ENCODE measurements at places on chromosomes 3 and 15.
A peak's percentile ranks its signal among the peaks of the same experiment; 100 is the strongest.

DNA sequence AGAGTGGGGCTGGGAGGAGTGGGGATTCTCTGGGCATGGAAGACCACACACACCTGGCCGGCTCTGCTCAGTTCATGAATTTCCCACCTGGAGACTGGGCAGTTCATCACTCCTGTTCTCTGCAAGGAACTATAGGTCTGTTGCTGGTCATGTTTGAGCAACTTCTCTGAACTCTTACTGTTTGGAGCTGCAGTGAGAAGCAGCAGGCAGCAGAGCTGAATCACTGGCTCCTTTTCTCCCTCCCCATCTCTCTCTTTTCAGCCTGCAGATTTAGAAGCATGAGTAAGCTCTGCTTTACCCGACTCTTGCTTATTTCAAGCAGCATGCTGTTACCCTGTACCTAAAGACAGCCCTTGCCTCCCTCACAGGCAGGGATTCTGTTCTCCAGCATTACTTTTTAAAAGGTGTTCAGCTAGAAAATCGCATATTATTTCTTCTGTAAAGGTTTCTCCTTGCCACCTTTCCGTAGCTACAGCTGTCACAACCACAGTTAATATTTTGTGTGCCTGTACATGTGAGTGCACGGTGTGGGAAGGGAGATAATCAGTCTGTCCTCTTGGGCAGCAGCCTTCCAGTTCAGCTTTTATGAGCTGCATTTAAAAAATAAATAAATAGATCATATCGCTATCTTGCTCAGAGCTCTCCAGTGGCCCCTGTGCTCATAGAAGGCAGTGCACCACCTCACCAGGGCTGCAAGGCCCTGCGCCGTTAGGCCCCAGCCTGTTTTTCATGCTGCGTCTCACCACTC lies 131.6 kb downstream of the CHCHD6 start:
- no peak for DNase-seq

GRCh38 chr15:38920966-38921365 lies 356.4 kb upstream of the RASGRP1 start:
- DNase-seq: no peak

DNA sequence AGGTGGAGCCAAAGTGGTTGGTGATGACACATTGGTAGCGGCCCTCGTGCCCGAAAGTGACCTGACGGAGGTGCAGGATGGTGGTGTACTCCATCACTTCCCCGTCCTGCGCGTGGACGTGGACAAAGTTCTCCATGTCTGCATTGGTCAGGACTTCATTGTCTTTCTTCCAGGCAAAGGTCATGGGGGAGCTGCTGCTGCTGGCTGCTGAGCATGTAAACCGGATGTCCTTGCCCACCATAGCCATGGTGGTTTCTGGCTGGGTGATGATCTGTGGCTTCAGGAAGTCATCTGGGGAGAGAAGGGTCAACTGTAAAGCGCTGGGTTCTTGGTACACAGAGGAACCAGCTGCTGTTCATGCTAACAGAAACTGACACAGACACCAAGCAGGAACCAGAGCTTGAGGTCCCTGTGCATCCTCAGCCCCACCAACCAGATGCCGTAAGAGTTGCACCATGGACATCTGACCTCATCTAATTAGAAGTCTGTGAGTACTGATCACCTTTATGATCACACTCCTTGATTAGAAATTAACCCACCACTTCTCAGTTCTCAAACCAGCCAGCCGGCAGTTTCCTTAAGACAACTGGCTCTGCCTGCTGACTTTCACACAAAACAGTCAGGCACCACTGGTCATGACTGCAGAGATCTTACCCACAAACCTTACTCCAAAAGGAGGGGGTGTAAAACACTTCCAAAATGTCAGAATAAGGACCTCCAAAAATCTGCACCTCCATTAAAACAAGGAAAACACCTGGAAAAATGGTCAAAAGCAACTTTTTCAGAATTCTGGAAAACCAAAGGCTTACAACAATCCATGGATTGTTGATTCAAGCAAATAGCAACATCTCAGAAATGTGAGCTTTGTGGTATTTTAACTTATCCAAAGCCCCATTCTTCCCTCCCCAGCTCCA lies 114.6 kb downstream of the LRIG1 start:
- no peak for DNase-seq

DNA sequence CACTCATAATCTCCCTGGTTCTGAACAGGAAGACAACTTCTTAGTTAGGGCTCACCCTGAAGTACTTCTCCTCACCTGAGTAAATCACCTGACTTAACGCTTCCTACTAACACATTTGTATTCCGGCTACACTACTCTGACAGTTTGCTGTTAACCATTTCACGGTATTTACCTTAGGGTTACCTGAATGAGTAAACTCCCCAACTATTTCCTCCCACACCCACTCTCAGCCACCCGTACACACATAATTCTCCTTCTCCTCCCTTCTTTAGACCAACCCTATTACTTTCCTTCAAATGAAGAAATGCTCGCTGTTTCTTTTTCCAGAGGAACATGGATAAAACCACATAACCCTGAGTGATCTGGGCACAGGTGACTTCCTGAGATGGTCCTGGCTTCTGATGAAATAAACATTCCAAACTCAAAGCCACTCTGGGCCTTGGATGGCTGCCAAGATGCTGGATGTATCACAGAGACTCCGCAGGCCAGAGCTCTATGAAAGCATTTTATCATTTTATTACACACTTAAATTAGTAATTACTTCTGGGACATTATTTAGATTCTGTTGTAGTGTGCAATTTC lies 183.6 kb upstream of the ATP11B start:
- DNase-seq: no peak

GRCh38 chr3:100811779-100812507 lies 102.6 kb downstream of the TFG start:
- no peak for DNase-seq

DNA sequence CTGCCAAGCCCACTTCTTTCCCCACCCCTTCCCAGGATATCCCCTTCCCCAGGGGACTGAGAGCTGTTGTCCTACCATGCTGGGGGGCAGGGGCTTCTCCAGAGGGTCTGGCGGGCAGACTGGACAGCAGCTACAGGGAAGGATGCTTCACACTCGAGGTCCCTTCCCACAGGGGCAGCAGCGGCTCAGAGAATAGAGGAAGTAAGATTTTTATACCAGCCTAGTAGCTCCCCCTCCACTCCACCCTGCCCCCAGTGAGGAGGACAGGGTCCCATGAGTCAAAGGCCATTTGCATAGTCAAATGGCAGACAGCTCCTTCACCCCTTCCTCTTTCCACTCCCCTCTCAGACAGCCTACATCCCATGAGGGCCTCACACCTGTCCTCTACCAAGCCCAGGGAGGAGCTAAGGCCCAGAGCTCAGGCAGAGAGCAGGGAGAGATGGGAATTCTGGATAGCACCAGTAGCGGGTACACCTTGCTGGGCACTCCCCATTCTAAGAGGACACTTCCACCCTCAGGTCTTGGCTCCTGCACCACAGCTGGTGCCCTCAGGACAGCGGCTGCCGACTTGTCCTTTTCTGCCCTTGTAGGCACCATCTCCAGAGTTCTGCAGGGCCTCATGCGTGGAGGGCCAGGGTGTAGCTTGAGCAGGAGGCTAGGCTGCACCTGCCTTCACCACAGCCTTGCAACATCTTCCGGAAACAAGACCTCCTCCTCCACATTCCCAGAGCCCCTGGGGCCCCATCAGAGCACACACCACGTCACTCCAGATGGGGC lies at the start of gene TLR9:
TSS of gene TLR9 (minus strand) at position 194 of the 777 bp plus-strand sequence. CDS start at position 78, 116 bp downstream.
- no peak for DNase-seq

- peak; percentile 19 for DNase-seq
These were observed 57.8 kb upstream of the TGFBR2 start for GRCh38 chr3:30548600-30548999.

- no peak for DNase-seq
These were observed 1141.6 kb downstream of the IGSF11 start for GRCh38 chr3:117893001-117893400.

GRCh38 chr3:42763021-42763420 lies 10.0 kb downstream of the CCDC13 start:
- no peak for DNase-seq

DNA sequence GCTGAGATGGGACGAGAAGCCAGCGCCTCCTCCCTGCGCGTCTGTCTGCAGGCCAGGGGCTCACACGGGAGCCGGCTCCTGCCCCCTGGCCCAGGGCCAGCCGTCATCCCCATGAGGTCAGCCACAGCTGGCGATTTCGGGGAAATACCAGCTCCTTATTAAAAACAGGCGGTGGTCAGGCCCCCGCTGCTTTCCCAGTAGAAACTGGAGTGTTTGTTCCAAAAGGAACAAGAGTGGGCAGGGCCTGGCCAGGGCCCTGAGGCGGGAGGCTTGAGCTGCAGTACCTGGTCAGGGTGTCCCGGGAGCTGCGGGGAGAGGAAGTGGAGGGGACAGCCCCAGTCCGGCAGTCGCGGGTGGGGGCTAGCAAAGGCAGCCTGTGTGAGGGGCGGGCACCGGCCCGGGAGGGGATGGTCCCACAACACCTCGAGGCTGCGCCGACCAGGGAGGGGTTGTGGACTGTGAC lies 17.8 kb downstream of the MYL3 start:
- DNase-seq: no peak

- DNase-seq: peak; percentile 23
These were observed 124.0 kb downstream of the MEGF11 start for GRCh38 chr15:66129586-66129985.

GRCh38 chr15:89621547-89621946 lies 33.7 kb downstream of the KIF7 start:
- no peak for DNase-seq

- DNase-seq: no peak
These were observed 32.4 kb upstream of the GAP43 start for GRCh38 chr3:115590873-115591272.

GRCh38 chr3:151548195-151548594 lies 87.3 kb upstream of the IGSF10 start:
- no peak for DNase-seq

DNA sequence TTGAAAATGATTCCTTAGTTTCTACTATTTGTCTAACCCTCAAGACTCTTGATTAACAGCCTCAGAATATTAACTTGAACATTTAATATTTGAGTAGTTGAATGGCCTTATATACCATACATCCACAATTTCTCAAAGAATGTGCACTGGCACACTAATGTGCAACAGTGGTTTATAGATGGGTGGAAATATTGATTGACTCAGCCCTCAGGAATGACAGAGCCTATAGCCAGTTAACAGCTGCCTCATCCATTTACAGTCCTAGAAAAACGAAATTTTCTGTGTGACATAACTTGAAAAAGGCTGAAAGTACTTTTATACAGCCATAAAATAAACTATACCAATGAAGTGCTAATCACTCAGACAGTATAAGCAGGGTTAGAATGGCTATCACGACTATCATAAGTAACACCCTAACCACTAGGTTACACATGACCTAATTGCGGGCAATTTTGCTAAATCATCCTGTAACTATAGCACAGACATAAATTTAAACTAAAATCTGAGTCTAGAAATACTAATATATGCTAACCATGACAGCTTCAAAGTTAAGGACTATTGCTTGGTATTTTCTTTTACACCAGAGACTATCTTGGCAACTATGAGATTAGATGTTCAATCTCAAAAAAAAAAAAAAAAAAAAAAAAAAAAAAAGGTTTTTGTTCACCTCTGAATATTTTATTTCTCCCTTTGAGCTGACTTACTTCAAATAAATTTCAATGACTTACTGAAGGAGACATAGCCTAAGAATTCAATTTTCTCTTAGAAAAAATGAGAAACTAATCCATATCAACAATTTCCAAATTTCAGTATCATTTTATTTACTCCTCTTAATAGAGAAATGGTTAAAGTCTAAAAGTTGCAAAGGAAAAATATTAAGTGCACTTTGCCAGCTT lies 9.3 kb downstream of the SECISBP2L start:
- DNase-seq: no peak

DNA sequence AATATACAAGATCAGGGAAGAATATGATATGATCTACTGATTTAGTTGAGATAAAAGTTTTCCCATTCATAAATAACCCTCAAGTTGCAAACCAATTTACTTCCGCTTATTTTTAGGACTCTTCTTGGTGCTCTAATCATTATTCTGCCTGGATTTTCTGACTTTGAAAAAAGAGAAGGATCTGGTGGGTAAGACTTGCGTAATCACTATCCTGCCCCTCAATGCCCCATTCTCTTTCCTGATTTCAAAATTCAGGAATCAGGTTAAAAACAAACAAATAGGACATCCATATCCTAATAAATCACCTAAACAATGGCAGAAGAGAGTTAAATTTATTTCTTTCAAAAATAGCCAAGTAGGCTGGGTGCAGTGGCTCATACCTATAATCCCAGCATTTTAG lies 127.5 kb downstream of the CLASP2 start:
- no peak for DNase-seq

DNA sequence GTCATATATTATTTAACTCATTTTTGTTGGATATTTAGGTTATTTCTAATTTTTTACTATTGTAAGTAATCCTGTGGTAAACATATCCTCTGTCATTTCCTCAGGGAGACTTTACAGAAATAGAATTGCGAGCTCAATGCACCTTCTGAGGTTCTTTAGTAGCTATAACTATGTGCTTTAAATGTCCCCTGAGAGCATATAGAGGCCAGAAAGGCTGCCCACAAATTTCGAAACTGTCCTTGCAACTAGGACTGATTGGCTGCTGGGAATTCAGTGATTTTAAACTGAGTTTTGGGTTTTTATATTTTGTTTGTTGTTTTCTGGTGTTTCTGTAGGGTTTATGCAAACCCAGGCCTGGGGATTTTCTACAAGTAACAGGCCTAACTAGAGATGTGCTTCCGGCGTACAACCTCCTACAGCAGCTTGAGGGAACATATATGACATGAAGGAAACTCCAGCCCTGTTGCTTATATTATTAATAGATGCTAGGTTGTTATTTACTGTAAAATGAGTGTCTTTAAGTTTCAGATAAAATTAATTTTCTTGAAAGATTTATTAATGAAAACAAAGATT lies 29.1 kb upstream of the P4HTM start:
- no peak for DNase-seq

DNA sequence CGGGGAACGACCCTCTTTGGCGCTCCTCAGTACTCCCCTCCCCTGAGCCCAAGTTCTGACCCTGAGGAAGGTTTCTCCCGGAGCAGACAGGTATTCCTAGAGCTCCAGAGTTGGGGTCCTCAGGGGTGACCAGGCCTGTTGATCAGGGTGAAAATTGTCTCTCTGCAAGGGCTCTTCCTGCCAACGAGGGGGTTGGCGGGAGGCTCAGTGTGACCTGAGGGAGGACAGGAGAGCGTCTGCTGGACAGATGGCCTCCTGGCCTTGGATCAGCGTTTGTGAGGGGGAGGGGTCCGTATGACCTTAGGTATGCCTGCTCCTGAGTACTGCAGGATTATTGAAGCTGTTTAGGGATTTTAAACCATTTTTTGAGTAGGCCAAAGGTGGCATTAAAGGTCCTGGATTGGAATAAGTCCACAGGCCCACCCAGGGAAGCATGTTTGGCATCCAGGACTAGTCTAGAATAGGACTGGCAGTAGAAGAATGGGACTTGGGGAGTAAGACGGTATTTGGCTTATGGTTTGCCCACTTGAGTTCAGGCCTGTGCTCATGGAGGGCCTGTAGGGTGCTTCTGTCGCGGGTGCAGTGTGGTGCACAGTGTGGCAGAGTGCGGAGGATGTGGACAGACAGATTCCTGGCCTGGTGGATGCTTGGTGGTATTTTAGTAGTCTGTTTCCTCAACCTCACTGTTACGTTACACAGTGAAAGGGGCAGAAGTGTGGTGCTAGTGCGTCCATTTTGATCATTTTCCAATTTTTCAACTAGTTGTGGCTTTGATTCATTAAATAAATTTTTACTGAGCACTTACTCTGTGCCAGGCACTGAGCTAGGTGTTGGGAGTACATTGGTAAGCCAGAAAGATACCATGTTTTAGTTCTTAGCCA lies 959 bp downstream of the ZNF592 start:
- no peak for DNase-seq
